ENCODE measurements at places on chromosomes 12 and 14.

DNA sequence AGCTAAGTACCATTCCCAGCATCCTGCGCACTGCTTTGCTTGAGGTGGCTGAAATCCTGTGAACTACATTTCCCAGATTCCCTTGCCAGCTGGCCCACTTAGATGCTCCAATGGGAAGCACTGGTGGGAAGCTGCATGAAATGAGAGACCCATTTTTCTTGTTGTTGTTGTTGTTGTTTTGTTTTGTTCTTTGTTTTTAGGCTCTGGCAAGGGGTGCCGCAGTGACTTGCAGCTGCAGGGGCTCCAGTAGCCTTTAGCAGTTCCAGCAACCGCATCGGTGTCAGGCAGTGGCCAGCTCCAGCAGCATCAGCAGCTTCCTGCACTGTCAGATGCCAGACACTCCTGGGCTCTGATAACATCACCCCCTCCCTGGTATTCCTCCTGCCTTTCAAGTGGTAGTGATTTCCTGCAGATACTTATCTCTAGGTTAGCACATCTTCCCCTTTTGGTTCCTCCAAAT lies 8.8 kb upstream of the EGLN3 start:
- DNase-seq: no peak

DNA sequence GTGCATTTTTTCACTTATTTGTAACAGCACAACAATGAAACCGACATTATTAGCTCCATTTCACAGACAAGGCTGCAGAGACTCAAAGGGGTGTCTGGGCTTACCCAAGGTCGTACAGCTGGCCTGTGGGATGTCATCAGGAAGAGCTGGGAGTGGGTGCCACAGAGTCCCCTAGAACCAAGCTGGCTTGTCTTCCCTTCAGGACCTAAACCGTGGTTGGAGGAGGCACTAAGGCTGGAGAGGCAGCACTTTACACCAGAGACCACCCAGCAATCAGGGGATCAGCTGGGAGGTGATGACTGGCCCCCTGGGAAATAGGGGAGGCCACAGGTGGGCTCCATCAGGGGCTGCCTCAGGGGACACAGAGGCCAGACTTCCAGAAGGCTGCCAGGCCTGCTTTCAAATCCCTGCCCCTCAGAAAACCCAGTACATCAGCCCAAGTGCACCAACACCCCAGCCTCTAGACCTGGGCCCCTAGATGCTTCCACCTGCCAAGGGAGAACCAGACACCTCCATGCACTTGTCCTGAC lies 28.3 kb downstream of the DIO3 start:
- no peak for DNase-seq

DNA sequence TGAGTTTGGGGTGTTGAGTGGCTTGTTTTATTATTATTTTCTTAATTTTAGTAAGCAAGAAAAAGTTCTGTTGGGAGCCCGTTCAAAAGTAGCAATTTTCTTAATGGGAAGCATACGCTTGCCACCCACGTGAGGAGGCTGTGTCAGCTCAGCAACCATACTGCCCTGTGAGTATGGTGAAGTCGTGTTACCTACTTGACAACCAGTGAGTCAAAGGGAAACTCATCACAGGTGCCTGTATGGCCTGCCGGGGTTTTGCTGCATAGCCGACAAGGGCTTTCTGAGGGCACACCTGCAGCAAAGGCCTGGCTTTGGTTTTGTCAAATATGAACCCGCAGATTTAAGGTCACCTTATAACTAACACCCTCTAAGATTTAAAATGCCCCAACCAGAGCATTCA lies 31.1 kb downstream of the PITPNM2 start:
- no peak for DNase-seq

DNA sequence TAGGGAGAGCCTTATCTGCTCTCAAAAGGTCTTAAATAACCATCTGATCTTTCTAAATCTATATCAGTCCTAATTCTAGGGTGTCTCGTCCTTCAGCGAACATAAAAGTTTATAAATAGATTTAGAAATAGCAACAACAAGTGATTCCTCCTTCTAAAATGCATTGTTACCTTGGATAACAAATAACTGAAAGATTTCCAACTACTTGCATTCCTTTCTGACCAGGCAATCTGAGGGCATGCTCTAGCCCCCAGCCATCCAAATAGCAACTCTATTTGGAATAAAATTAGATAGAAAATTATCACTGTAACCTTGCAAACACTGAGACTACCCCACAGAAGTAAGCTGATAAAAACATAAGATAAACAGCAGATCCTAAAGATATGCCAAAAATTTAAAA lies 21.8 kb upstream of the KRR1 start:
- DNase-seq: no peak

GRCh38 chr12:30164382-30165318 lies 380.9 kb upstream of the TMTC1 start:
- DNase-seq: no peak

DNA sequence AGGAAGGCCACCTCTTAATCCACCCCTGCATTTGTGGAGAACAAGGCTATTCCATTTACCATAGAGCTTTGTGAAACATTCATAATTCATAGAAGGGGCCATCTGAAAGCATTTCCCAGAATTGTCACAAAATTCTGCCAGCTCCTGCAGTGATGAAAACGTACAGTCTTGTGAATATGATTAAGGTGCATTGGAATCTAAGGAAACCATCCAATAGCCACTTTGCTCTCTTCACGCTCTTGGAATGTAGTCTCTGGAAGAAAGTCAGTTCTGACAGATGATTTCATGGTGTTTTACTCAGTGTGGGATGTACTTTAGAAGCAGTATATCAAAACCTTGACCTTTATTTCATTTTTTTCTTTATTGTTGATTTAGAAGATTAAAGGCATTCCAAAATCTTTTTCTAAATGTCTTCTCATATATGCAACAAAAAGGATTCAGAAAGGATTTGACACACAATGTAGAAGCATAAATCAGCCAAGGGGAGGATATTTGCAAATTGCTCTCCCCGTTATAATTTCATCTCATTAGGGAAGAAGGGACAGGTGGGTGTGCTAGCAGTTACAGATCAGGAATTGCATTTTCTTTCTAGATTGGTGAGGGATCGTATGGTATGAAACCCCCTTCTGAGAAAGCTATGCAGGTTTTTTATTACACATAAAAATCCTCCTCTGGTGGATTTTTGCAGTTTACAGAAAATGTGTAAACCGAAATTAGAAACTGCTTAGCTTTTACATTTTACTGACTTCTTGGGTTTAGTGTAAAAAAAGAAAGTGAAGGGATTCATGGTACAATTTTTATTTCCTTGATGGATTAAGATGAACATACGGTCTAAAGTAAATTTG lies 390.2 kb downstream of the LRIG3 start:
- DNase-seq: no peak

DNA sequence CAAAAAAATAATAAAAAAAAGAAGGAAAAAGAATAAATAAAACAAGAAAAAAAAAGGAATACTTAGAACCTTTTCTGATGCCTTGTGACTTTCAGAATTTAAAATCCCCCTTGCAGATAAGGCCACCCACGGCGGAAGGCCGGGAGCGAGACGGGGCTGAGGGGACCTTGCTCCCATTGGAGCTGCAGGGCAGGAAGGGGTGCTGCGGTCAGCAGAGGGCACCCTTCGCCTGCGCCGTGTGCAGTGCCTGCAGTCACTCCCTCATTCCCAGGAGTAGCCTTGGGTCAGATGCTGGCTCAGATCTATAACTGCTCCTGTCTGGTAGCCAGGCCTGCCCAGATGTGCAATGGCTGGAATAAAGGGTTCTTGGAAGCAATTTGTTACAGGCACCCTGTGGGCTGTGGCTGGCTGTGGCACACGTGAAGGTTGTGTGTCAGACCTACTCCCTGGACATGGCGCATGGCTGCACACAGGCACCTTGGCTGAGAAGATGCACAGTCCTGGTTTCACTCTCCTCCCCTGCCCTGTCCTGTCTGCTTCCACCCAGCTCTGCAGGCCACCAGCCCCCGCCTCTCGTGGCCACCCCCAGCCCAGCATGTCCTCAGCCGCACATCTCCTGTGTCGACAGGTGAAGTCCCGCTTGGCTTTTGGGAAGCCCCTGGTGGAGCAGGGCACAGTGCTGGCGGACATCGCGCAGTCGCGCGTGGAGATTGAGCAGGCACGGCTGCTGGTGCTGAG lies 13.4 kb upstream of the ALDH2 start:
- DNase-seq: no peak

GRCh38 chr14:47366006-47366405 lies 309.4 kb downstream of the MDGA2 start:
- DNase-seq: no peak

- no peak for DNase-seq
Observed at GRCh38 chr12:76142305-76142704, 57.8 kb upstream of the NAP1L1 start.

DNA sequence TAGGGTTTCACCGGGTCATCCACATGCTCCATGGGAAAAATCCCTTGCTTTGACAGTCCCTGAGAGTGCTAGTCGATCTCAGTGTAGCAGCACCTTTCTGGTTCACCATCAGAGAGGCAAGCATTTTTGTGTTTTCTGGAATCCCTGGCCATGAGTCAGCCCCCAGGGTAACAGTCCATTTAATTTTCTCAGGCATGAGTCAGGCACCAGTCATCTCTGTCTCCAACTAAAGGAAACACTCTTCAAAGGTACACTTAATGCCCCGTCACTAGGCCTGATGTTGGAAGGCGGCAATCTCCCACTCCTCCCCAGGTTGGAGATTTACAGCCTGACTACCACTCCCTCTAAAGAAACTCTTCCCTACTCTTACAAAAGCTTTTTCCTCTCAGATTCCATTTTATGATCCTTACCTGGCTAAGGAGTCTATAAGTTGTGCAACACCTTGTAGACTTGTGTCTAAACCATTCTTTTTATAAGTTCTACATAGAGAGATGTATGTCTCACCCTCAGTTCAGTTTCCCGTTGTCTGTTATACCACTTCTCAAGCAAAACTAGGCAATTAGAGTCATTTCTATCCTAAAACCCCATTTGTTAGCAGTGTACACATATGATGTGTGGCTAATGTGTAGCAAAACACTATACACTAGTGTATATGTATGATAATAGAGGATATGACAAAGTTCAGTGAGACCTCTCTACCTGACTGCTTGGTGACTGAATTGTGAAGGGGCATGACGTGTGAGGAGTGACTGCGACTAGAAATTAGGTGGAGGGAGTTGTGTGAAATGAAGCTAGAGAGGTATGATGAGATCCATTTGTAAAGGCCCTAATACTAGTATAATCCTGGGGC lies 24.6 kb downstream of the TMEM19 start:
- no peak for DNase-seq

- DNase-seq: no peak
Observed at GRCh38 chr12:104524034-104524832, 67.5 kb downstream of the CHST11 start.

DNA sequence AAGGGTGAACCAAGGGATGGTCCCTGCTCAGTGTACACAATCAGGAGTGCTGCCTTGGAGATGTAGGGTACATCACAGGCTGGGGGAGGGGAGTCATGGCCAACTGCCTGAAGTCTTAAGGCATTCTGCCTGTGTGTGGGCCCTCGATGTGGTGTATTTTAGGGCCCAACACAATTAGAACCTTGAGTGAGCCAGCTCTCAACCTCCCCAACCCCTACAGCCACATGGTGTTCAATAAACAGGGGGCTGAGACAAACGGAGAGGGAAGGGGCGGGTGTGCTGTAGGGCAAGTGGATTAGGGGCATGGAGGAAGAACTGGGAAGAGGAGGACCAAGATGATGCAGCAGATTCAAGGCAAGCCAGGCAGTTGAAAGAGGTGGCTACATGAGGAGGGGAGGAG lies 8.6 kb upstream of the CHD4 start:
- no peak for DNase-seq

DNA sequence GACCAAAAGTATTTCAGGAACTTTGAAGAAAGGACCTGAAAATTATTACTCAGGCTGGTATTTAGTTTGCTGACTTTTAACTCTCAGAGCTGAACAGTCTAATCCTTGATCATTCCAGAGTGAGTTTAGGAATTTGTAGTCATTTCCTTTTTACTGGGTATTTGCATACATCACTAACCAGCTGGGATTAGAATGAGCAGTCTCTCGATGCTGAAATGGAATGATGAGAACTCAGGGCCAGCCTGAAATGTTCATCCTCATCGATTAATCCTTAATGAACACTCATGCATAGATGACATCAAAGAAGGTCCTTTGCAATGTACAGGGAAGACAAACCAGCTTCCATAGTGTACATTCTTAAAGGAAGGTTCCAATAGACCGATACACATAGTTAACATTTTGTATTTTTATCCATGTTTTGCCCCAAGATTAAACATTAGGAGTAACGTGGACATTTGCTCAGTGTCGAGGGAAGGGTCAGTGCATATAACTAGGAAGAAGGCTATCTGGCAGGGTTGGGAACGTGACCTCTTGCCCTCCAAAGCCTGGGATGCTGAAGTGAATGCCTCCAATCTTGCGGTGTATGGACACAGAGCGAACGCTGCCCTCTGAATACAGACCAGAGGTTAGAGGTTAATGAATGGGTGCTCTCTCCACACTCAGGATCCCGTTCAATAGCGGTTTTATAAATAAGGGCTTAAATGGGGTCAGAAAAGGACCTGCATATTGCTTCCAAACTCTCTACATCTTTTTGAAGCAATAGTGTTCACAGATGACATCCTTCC lies 14.5 kb downstream of the FBXL14 start:
- DNase-seq: no peak

GRCh38 chr12:118188690-118189371 lies 52.9 kb downstream of the PEBP1 start:
- no peak for DNase-seq

GRCh38 chr14:39434401-39434800 lies 2.2 kb upstream of the FBXO33 start:
- DNase-seq: no peak

DNA sequence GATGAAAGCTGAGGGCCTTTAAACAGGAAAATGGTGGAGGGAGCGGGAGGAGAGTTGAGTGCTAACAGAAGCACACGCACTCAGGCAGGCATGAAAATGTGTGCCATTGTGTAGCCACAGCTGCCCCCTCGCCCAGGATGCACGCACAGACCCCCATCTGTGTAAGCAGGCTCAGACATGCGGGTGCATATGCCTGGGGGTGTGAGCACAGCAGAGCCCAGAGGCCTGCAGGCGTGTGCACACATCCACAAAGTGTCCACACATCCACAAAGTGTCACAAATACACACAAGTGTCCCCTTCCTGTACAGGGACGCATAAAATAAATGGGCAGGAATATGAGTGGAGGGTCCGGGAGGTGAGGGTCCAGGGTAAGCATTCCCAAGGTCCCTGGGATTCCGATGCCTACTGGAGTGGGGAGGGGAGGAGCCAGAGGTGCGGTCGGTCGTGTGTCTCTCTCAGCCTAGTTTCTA lies 805 bp upstream of the KRT7 start:
- DNase-seq: no peak

DNA sequence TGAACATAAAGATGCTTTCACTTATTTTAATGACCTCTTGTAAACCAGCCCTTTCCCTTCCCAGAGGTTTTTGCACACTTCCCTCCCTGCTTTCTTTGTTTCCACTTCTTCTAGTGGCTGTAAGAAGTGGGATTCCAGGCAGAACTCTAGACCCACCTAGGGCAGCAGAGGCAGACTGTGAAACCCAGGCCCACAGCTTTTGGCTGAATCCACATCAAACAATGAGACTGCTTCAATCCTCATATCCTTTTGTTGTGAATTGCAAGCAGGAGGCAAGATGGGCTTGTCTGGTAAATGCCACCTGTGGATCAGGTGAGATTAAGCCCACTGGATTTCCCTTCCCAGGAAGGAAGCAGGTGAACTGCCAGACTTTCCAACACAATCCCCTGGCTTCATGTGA lies 12.8 kb downstream of the CCDC177 start:
- DNase-seq: no peak

- no peak for DNase-seq
Observed at GRCh38 chr14:20415782-20416206, 2.5 kb upstream of the TEP1 start.

Measured in activated T-helper 1 cell treated with Interleukin-2 at 50 U/mL for 16 hours (primary cell).